Progenitor cell of endocrine pancreas (in vitro differentiated cells): ENCODE measurements at places on chromosomes 3 and 15.

DNA sequence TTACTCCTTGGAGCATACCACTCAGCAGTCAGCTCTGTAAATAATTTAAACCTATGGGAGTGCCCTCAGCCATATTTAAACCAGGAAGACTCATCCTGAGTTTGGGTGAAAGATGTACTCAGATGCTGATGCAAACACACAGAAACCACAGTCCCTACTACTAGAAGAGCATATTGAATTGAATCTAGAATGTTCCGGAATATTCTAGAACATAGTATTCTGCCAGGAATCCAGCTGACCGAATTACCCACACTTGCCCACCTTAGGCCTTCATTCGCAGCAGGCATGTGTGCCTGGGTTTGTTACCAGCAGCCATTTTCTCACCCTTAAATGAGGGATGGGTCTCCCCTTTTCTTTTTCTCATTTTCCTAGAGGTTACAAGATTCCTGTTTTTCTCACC, 202.4 kb upstream of the ICE2 start:
- no peak overlapping the region for H3K4me3 ChIP-seq
- no peak overlapping the region for H3K27ac ChIP-seq
- peaks cover 3% of the 10 kb centered on the region for H3K4me1 ChIP-seq
- no peaks in the 10 kb centered on the region for H3K27me3 ChIP-seq

- H3K4me3 ChIP-seq = no peak overlapping the region
- no peaks in the 10 kb centered on the region for H3K27me3 ChIP-seq
- no peak for DNase-seq
- H3K36me3 ChIP-seq = no peaks in the 10 kb centered on the region
- no peak overlapping the region for H3K27ac ChIP-seq
Measured at GRCh38 chr3:78906245-78906644, 861.6 kb downstream of the ROBO1 start.

- no peaks in the 10 kb centered on the region for H3K4me1 ChIP-seq
- H3K36me3 ChIP-seq = no peaks in the 10 kb centered on the region
- DNase-seq = no peak
- H3K27me3 ChIP-seq = no peaks in the 10 kb centered on the region
Measured at GRCh38 chr3:154464440-154465190, 34.6 kb upstream of the GPR149 start.

DNA sequence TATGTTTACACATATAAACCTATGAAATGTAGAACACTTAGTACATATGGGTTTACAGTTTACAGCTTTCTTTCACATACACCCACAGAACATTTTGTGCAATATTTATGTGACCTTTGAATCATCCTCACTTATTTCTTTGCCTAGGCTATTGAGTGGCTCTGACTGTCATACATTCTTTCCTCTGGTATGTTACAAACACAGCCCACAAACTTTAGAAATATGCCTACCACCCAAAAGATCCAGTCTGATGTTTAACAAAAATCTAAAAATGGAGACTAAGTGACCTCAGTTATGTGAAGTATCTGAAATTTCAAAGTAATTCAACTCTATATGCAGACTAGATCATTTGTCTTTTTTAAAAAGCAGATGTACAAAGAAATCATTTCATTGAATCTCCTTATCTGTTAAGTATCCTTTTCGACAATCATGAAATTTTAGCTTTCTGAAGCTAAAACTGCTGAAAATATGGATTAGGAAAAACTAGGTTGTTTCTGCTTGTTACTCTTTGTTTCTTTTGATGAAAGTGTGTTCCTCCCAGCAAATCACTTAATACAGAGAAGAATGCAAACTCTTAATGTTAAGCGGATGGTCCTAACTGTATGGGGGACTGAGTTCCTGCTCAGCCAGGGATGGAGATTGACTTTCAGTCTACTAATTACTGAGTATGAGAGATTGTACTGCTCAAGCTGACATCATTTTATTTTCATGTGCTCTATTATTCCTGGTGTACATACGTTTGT, 27.7 kb downstream of the CCDC54 start:
- no peaks in the 10 kb centered on the region for H3K4me1 ChIP-seq
- no peak overlapping the region for H3K4me3 ChIP-seq
- H3K27me3 ChIP-seq = no peaks in the 10 kb centered on the region
- DNase-seq = no peak
- peaks cover 2% of the 10 kb centered on the region for H3K36me3 ChIP-seq
- H3K27ac ChIP-seq = no peak overlapping the region

DNA sequence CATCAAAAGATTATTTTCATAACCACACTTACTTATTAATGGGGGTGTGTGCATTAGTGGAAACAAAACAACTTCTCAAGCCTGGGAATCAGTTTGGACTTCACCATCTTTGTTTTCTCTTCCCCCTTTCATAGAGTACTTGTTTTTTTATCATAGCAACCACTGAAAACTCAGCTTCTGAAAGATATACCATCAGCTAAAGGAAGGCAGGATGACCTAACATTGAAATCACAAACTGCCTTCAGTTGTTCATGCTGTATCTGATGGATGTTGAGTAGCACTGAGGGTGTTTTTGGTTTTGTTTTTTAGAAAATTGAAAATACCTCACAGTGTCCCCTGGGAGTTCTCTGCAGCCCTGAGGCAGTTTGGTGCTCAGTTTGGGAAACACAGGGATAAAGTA, 46.5 kb downstream of the NEK10 start:
- no peak overlapping the region for H3K27ac ChIP-seq
- H3K27me3 ChIP-seq = no peaks in the 10 kb centered on the region
- H3K4me3 ChIP-seq = no peak overlapping the region
- H3K4me1 ChIP-seq = no peaks in the 10 kb centered on the region
- no peaks in the 10 kb centered on the region for H3K36me3 ChIP-seq
- no peak for DNase-seq

- H3K27me3 ChIP-seq = no peaks in the 10 kb centered on the region
- H3K4me3 ChIP-seq = no peak overlapping the region
- H3K4me1 ChIP-seq = no peaks in the 10 kb centered on the region
Measured at GRCh38 chr3:14082108-14082657, 42.5 kb downstream of the CHCHD4 start.

GRCh38 chr3:89434621-89435380, 327.4 kb downstream of the EPHA3 start:
- no peak overlapping the region for H3K4me3 ChIP-seq
- H3K27me3 ChIP-seq = no peaks in the 10 kb centered on the region
- DNase-seq = no peak
- no peaks in the 10 kb centered on the region for H3K4me1 ChIP-seq

DNA sequence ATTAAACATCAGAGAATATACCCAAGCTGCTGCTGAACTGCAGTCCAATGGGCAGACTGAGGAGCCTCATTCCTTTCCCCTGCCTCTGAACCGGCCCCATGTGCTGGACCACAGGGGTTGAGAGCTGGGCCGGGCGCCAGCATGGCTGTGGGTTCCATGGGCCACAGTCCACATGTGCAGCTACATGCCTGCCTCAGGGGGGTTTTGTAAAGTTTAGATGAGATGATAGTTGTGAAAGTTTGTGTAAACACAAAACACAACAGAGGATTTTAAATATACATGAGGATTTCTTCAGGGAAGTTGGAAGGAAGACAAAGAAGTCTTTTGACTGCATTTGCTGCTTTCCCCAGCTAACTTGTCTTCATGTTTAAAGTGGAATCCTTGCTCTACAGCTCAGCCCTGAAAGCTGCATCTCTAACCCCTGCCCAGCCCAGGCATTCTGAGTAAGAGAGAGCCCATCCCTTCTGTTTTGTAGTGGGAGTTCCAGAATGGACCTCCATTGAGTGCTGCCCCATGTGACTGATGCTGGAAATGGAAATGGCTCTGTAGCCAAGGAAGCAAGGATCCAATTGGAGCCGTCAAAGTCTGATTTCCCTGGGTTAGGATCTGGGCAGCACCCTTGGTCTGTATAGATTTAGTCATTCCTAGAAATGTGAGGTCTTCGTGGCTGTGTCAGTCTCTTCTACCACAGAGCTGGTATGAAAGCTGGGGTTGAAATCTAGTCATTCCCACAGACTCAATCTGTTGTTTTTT, 17.5 kb downstream of the SLC12A8 start:
- no peak overlapping the region for H3K4me3 ChIP-seq
- H3K27me3 ChIP-seq = no peaks in the 10 kb centered on the region
- H3K36me3 ChIP-seq = no peaks in the 10 kb centered on the region
- no peak for DNase-seq
- no peak overlapping the region for H3K27ac ChIP-seq
- peaks cover 2% of the 10 kb centered on the region for H3K4me1 ChIP-seq

DNA sequence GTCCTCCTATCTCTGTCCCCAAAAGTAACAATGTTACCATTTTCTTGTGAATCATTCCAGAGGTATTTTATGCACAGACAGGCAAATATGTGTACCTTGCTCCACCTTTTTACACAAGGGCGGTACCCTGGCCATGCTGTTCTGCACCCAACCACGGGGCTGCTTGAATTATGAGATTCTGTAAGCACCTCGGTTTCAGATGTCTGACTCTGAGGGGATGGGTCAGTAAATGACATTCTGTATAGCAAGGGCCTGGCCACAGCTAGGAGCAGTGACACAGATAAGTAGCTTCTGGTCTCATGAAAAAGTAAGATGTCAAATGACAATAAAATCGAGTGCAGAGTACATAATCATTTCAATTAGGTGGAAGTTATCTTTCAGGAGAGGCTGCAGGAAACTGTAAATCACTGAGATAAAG, 30.4 kb upstream of the FLNB start:
- no peaks in the 10 kb centered on the region for H3K27me3 ChIP-seq
- H3K36me3 ChIP-seq = no peaks in the 10 kb centered on the region
- no peak overlapping the region for H3K27ac ChIP-seq
- H3K4me1 ChIP-seq = peaks cover 4% of the 10 kb centered on the region
- H3K4me3 ChIP-seq = no peak overlapping the region
